H9 (cell line): ENCODE measurements at places on chromosomes 13 and 19.

DNA sequence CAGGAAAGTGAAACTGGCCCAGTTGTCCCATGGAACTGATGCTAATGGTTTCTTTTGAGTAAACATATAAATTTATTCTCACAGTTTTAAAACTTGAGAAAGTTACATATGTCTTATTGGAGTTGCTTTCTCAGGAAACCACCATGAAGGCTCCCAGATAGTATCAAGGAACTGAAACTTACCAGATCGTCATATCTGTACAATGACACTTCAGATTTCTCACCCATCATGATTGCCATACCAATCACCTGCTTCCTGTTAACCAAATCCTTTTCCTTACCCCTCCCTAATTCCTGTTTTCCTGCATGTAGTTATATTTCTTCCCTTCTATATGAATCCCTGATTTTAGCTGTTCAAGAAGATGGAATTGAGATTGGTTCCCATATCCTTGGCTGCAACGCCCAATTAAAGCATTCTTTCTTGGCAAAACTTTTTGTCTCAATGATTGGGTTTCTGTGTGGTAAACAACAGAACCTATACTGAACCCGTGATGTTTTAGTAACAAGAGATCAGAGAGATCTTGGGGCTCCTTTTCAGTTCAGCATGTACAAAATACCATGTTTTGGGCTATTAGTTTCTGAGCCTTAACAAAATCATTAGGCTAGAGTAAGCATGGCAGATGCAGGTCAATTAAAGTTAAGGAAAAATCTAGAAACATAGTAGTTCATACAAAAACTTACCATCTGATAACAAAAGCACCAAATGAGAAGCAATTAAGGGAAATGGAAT, 781.3 kb upstream of the MIR17HG start:
- no peak for DNase-seq

DNA sequence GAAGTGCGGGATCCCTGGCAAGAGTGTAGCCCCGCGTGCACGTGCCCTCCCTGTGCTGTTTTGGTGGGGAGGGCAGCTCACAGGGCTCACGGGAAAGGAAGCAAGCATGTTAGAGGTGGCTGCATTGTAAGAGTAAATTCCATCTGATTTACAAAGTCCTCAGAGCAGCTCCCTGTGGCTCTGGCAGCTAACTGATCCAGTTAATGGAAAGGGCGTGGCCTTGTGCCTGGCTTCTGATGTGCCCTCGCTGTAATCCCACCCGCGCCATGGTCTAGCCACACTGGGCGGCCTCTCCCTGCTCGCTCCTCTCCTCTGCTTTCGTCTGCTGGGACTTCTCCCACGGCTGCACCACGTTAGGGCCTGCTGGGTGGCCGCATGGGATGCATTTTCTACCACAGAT, 258.5 kb downstream of the FGF9 start:
- DNase-seq, result peak; percentile 40

DNA sequence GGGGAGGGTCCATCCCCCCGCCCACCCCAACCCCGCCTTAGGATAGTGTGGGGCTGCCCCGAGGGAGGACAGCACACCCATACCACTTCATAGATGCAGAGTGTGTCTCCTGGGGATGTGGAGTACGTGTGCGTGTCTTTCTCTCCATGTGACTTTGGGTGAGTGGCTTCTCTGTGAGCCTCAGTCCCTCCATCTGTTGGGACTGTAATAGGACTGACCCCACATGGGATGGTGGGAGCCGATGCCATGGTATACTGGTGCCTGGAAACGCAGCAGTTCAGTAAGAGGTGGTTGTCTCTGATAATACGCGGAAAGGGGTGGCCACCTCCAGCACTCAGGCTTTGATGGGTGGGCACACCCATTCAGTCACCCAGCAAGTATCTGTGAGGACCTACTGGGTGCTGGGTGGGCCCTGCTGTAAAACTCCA, 816 bp upstream of the PRKD2 start:
- no peak for DNase-seq

- no peak for DNase-seq
Measured at GRCh38 chr19:44807162-44807561, 1.7 kb upstream of the BCAM start.

GRCh38 chr19:4473011-4473762, 1.1 kb downstream of the HDGFL2 start:
- no peak for DNase-seq

- DNase-seq, result no peak
Measured at GRCh38 chr13:33445476-33445875, 159.9 kb upstream of the STARD13 start.

DNA sequence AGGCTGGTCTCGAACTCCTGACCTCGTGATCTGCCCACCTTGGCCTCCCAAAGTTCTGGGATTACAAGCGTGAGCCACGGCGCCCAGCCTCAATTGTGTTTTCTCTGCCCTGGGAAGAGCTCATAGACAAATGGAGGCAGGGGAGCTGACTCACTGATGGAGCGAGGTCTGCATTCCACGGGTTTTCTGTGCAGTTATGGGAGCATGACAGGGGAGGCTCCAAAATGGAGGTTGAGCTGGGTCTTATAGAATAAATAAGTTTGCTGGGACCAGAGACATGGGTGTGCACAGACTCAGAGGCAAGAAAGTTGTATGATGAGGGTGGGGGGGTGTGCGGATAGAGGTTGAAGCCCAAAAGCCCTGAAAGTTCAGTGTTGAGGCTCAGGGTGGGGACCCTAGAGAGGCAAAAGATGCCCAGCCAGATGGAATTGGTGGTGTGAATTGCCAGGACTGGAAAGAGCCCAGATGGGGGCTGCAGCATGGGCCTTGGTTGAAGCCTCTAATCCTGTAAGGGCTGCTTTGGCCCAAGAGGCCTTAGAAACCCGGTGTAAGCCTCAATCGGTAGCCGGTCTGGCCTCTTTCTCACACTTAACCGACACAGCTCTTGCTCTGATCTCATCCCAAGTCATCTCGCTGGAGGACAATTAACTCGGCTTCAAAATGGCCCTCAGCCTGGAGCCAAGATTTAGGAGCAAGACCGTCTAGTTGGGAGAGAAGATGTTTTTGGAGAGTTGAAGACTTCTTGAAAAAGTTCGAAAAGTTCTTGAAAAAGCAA, 1.9 kb downstream of the TPM4 start:
- no peak for DNase-seq

GRCh38 chr13:59834801-59835200, 328.9 kb downstream of the DIAPH3 start:
- no peak for DNase-seq

GRCh38 chr19:2291185-2291751, 9.3 kb upstream of the PEAK3 start:
- peak; percentile 75 for DNase-seq

- peak; percentile 35 for DNase-seq
Measured at GRCh38 chr13:30730526-30730925, 4.8 kb upstream of the ALOX5AP start.

GRCh38 chr13:76936763-76937162, 11.5 kb upstream of the ACOD1 start:
- DNase-seq, result no peak

DNA sequence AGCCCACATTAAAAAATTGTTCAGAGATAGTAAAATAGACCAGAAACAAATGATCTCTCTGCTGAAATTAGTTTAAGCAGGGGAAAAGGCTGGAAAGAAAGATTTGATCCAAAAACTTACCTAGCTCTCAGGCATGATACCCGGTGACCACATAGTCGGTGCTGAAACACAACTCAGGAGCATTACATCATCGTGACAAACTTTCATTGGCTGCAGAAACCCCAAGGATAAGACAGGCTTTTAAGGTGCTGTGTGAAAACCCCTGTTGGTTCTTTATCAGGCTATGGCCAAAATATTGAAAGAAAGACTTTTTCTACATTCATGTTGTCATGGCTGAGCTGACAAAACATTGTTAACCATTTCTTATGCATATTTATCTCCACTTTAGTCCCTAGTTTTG, 171.7 kb upstream of the KLF12 start:
- peak; percentile 40 for DNase-seq

DNA sequence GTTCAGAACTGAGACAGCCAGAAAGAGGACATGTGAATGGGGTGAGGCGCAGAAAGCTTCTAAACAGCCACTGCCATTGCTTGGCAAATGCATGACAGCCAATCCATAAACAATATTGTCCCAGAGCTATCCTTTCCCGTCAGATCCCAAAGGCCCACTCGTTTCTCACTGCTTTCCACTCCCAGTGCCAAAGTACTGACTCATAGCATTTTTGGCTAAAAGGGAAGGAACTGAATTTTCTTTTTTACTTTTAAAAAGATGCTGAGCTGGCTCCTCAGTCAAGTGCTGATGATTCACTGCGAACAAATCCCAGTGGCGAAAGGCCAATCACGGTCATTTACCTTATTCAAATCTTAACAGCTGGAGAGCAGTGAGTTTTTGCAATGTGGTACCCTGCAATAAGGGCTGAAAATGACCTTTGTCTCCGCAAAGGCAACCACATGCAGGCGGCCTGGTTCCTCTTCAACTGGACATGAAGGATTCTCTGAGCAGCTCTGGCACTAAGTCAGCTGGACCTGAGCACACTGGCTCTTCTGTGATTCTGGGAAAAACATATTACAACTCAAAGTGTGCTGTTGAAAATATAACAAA, 151.7 kb downstream of the DCLK1 start:
- DNase-seq, result no peak

GRCh38 chr13:76019421-76020044, 383.4 kb downstream of the LMO7 start:
- peak; percentile 83 for DNase-seq

- no peak for DNase-seq
Measured at GRCh38 chr19:6234527-6234926, 45.2 kb downstream of the MLLT1 start.

DNA sequence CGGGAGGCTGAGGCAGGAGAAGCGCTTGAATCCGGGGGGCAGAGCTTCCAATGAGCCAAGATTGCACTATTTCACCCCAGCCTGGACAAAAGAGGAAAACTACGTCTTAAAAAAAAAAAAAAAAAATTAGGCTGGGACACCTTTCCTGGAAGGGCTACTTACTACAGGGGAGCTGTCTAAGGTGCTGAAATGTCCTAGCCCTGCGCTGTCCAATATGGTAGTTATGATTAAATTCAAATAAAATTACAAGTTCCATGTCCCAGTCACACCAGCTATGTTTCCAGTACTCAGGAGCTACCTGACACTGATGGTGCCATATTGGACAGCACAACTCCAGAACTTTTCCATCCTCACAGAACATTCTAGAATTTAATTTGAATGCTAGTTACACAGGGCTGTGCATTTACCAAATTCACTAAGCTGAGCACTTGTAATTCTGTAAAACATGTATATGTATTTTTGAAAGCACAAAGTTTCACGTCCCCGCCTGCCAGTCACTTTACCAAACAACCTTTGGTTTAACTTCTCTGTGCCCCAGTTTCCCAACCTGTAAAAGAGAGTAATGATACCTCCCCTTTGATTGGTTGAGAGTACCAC, 9.2 kb upstream of the ZSCAN22 start:
- no peak for DNase-seq

GRCh38 chr13:78610381-78610883, 7.1 kb upstream of the POU4F1 start:
- no peak for DNase-seq

GRCh38 chr13:42981853-42982252, 10.2 kb downstream of the EPSTI1 start:
- no peak for DNase-seq

- no peak for DNase-seq
Measured at GRCh38 chr19:19606021-19606420, 12.5 kb downstream of the PBX4 start.

DNA sequence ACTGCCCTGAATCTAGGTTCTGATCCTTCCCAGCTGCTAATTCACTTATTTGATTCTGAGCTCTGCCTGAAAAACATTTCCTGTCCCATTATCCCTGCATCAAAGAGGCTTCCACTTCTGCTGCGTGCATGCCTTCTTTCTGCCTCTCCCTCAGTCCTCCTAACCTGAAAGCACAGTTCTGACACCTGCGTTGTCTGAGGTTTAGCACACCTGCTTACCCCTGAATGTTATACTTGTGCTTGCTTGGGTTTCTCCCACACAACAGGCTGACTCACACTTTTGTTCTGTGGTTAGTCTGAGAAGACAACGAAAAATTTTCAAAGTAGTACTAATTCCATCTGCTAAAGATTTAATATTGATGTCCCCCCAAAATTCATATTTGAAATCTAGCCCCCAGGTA, 3.1 kb upstream of the SOHLH2 start:
- no peak for DNase-seq

DNA sequence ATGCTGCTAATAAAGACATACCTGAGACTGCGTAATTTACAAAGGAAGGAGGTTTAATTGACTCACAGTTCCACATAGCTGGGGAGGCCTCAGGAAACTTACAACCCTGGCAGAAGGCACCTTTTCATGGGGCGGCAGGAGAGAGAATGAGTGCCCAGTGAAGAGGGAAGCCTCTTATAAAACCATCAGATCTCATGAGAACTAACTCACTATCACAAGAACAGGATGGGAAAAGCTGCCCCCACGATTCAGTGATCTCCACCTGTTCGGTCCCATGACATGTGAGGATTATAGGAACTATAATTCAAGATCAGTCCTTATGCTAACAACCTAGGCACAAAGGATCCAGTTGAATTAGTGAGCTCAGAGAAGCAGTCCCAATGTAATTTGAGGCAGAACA, 59.4 kb downstream of the GPC6 start:
- no peak for DNase-seq

- DNase-seq, result peak; percentile 78
Measured at GRCh38 chr19:38693380-38694223, 46.2 kb downstream of the ACTN4 start.

DNA sequence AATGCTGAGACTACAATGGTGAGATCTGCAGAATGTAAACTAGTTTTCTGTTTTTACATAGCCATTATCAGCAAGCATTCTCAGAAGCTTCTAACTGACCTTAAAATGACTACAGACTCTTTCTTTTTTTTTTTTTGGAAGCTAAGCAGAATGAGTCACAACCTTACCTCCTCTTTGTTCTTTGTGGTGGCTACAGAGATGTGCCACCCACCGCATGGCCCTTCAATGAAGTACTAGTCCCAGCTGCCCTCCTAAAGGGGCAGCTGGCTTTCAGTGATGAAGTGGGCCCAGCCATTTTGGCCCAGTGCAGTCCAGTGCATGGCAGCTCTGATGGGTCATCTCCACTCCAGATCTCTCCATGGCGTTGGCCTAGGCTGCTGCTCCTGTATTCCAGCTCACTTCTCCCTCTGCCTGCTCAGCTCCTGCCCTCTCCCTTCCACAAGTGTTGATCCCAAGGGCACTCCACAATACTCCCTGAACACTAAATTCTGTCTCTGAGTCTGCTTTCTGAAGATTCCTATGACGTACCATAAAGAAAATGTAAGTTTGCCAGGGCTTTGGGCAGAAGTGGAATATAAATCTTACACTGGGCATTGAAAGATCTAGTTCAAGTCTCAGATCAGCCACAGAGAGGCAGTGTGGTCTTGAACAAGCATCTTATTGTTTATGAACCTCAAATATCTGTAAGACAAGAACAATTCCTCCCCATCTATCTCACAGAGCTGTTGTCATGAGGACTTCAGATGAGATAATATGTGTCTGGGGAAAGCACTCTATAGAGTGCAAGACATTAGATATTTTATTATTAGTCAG, 85.6 kb downstream of the RXFP2 start:
- no peak for DNase-seq

DNA sequence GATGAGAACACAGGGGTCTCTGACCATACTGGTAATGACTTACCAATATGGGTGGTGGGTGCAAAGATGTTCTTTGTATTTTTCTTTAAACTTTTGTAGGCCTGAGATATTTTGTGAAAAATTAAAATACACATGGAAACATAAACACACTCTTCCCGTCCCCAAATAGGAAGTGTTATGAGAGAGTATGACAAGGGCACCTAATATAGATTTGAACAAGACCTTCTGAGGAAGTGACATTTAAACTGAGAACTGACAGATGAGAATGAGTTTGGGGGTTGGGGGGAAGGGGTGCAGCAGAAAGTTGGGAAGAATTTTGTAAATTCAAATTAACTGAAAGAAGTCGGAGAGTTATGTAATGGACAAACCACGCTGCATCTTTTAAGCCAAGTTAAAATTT, 224.2 kb downstream of the RGCC start:
- no peak for DNase-seq
